ENCODE measurements at places on chromosomes 1 and 21. TPM values are rescaled to one million over a fixed set of nuclear protein-coding genes. Genes with fewer than 3 reads are reported as not detected.

GPR25 gene
- total RNA-seq: not detected

LRRC8D gene
- 6.6 TPM for total RNA-seq

TSPAN1 gene
- total RNA-seq: 1.5 TPM

HSPB7 gene
- total RNA-seq: 111 TPM

DDAH1 gene
- 40.1 TPM for total RNA-seq

S100A7 gene
- not detected for total RNA-seq

FTCD gene
- 2.5 TPM for total RNA-seq

FCRL1 gene
- total RNA-seq: 0.66 TPM

C1orf141 gene
- not detected for total RNA-seq

MORN1 gene
- 7.0 TPM for total RNA-seq

CCDC18 gene
- 4.6 TPM for total RNA-seq

SPRR1A gene
- total RNA-seq: not detected

GRCh38 chr1:230589951-230590350 lies 52.3 kb upstream of the COG2 start:
- no peak for DNase-seq

GRCh38 chr1:83860490-83861221 lies 138.3 kb downstream of the TTLL7 start:
- no peak for DNase-seq

- no peak for DNase-seq
Measured at GRCh38 chr1:162420120-162420519, 8.2 kb upstream of the SH2D1B start.

- DNase-seq: no peak
Measured at GRCh38 chr21:40733024-40733397, 113.9 kb downstream of the DSCAM start.

GRCh38 chr1:240492832-240493440 lies 119.0 kb downstream of the GREM2 start:
- no peak for DNase-seq

DNA sequence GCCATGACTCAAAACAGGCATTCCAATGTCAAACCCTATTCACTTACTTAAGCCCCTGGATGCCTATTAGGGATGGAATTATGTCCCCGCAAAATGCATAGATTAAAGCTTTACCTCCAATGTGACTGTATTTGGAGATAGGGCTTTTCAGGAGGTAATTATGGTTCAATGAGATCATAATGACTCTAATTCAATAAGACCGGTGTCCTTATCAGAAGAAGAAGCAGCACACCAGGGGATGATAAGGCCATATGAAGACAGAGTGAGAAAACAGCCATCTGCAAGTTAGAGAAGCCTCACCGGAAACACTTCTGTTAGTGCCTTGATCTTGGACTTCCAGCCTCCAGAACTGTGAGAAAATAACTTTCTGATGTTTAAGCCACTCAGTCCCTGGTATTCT lies 1131.8 kb upstream of the TMPRSS15 start:
- no peak for DNase-seq

GRCh38 chr1:182304627-182305026 lies 87.0 kb downstream of the GLUL start:
- no peak for DNase-seq

GRCh38 chr1:211737115-211738035 lies 62.0 kb upstream of the NEK2 start:
- no peak for DNase-seq

- no peak for DNase-seq
Measured at GRCh38 chr21:23732776-23733175, 1874.5 kb downstream of the MRPL39 start.

GRCh38 chr1:47710329-47711071 lies 272.7 kb downstream of the FOXD2 start:
- DNase-seq: no peak

DNA sequence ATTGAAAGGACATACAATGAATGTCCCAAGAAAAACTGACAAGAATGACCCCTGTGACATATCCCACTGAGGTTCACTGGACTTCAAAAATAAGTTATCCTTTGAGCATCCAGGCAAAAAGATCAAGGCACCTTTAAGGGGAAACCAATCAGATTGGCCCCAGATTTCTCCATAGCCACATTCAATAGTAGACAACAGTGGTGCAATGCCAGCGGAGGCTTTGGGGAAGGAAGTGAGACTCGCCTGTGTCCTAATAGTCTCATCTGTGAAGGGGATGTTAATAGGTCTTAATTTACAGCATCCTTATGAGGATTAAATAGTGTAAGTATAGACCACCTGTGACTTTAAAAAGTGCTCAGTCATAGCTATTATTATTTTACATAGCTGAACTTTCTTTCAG lies 21.5 kb downstream of the RPL5 start:
- no peak for DNase-seq

DNA sequence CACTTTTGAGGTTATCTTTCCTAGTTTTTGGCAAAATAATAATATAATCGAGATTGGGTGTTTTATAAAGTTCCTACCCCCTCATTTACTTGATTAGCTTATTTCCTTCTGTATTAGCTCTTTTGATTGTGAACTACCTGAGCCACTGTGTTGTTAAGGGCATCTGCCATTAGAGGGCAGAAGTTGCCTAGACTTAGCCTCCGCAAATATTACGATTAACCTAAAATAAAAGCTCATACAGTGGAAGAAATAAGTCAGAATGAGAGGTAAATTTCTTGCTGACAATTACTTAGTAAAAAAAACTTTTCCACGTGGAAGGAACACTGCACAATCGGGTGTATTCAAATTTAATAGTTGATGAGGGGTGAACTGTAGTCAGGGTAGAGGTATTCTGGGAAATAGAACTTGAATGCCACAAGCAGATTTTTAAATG lies 2.3 kb downstream of the H3-3A start:
- DNase-seq: no peak
